ENCODE measurements at places on chromosomes 1 and 21.
A peak's percentile ranks its signal among the peaks of the same experiment; 100 is the strongest.

GRCh38 chr1:202075389-202075788 is 47.3 kb upstream of the GPR37L1 start:
- no peak for DNase-seq

DNA sequence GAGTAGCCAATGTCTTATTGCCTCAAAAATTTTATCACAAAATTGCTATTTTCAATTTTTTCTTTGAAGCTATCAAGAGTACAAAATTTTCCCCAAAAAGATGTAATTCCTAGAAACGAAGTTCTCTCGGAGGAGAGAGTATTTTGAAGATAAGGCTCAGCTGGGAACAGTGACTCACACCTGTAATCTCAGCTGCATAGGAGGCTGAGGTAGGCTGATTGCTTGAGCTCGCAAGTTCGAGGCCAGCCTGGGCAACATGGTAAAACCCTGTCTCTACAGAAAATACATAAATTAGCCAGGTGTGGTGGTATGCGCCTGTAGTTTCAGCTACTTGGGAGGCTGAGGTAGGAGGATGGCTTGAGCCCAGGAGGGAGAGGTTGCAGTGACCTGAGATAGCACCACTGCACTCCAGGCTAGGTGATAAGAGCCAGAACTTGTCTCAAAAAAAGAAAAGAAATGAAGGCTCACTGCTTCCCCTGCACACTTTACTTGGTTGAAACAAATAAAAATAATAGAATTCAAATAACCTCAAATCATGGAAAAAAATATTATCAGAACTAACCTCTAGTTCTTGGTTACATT is 22.2 kb downstream of the TUT4 start:
- DNase-seq = no peak

DNA sequence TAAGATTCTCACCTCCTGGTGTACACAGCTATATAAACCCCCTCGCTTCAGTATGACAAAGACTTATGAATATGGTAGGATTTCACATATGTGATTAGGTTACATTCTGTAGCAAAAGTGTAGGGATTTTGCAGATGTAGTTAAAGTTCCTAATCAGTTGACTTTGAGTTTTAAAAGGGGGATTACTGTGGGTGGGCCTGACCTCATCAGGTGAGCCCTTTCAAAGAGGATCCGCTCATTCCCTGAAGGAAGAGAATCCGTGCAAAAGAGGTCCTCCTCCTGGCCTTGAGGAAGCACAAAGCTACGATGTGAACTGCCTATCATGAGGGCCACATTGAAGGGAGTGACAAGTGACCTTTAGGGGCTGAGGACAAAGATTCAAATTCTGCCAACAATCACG is 30.6 kb upstream of the KAZN start:
- DNase-seq = no peak

DNA sequence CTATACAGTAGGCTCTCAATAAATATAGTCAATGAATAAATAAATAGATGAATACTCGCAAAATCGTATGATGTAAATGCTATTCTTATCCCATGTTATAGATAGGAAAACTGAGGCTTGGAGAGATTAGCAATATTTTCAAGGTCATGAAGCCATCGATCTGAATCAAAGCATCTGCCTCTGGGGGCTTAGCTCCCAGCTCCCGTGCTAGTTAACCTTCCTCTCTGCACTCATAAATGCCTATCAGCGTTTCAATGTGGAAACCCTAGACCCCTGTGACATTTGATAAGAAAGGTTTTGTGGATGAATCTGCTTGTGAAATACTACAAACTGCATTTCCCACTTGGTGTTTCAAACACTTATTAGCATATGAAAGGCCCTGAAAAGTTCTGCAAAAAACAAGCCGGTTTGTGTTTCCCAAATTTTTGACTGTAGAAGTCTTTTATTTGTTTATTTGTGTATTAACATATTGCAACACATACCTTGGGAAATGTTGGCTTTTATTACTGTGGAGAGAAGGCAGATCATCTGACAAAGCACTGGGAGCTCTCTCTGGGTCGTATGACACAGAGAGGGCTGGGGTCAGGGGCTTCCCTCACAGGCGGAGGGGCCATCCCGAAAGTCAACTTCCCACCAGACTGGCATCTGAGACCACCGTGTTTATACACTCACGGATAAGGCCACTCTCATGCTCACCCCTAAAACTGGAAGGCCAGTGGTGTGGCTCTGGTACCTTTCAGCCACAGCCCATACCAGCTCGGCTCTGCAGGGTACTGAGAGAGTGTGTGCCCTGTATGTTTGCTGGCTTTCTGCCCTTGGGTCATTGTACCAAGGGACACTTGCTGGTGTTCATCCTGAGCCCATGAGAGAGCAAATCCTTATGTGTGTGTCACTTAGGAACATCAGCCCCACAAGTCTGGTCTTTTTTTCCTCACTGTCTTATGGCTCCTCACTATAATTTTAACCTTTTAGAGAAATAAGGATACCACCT is 993 bp upstream of the PROK1 start:
- DNase-seq = no peak

DNA sequence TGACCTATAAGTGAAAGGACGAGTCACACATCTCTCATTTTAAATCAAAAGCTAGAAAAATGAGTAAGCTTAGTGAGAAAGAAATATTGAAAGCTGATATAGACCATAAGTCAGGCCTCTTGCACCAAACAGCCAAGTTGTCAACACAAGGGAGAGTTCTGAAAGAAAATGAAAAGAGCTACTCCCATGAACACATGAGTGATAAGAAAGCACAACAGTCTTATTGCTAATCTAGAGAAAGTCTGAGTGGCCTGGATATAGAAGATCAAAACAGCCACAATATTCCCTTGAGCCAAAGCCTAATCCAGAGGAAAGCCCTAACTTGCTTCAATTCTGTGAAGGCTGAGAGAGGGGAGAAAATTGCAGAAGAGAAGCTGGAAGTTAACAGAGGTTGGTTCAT is 175.0 kb downstream of the SMYD3 start:
- DNase-seq = no peak

- no peak for DNase-seq
Observed at GRCh38 chr1:27689423-27690173, 17.6 kb upstream of the IFI6 start.

DNA sequence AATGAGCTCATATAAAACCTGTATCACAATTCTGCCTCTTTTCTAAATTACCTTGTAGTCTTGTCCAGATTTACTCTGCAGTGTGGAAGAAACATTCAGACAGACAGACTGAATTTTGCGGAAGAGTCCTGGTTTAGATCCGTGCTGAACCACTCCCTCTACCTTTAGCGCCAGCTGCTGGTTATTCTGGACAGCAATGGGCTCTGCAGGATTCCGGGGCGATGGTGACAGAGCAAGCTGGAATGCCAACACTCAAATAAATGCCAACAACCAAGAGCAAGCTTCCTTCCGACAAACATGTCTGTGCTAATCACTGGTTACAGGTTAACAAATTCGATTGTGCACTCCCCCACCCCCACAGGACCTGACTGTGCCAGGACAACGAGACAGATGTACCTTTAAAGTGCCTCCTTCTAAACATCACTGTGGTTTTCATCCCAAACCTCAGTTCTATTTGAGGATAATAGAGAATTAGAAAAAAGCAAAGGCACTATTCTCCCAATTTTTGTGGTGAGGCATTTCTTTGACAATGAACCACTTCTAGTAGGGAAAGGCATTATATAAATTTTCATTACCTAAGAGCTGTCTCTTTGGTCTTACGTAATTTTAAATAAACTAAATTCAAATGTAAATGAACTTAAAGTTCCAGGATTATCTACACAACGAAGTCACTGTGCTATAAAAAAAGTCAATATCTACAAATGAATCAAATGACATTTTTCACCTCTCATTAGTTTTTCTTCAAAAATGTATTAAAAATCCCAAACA is 90.4 kb downstream of the INTS7 start:
- DNase-seq = no peak

GRCh38 chr1:86277936-86278335 is 118.2 kb downstream of the ODF2L start:
- DNase-seq = no peak

DNA sequence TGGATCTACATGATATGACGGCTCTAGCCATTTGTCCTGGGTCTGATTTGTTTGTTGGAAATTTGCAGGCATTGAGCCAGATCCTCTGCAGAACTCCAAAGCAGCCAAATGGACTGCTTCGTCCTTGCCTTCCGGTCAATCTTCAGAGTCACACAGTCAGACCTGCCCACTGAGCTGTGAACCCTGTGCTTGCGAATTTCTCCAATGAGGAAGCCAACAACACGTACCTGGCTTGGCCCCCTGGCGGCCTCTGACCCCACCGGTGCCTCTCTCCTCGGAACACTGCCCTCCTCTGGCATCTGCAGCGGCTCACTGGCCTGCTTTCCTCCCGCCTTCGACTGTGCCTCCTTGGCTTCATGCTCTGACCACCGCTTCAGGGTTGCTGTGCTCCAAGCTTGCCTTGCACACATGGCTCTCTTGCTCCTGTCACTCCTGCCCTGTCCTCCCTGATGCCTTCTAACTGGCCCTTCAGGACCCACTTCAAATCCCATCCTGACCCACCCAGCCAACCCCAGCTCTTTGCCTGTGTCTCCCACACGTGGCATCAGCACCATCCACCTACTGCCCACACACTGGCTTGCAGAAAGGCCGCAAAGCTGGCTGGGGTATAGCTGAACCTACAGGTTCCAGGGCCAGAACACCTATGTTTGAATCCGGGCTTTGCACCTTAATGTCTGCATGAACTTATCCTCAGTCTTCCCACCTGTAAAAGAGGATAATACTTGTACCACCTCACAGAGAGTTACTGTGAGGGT is 128.2 kb downstream of the KCNN3 start:
- DNase-seq = no peak

- DNase-seq = no peak
Observed at GRCh38 chr1:9332513-9333143, 39.9 kb downstream of the SPSB1 start.

- peak; percentile 79 for DNase-seq
Observed at GRCh38 chr21:29181799-29182470, 51.5 kb downstream of the MAP3K7CL start.

- DNase-seq = no peak
Observed at GRCh38 chr1:11967028-11967547, 13.2 kb upstream of the MFN2 start.

Measured in skeletal muscle cell (primary cell).